ENCODE measurements at places on chromosomes 7 and 10. TPM values are rescaled to one million over a fixed set of nuclear protein-coding genes. Genes with fewer than 3 reads are reported as not detected.

Gene RASSF4
- total RNA-seq: 1.4 TPM

Gene NKX2-3
- not detected for total RNA-seq

Gene BMPER
- not detected for total RNA-seq

Gene SCRN1
- 2.4 TPM for total RNA-seq

Gene GNGT1
- not detected for total RNA-seq

Gene TRPV6
- not detected for total RNA-seq

Gene C10orf67
- total RNA-seq: not detected

- peaks cover 18% of the 10 kb centered on the region for H3K36me3 ChIP-seq
- H3K27ac ChIP-seq: no peak overlapping the region
- peaks cover 27% of the 10 kb centered on the region for H3K4me1 ChIP-seq
Observed at GRCh38 chr7:98877692-98878364, 504 bp upstream of the TRRAP start.

DNA sequence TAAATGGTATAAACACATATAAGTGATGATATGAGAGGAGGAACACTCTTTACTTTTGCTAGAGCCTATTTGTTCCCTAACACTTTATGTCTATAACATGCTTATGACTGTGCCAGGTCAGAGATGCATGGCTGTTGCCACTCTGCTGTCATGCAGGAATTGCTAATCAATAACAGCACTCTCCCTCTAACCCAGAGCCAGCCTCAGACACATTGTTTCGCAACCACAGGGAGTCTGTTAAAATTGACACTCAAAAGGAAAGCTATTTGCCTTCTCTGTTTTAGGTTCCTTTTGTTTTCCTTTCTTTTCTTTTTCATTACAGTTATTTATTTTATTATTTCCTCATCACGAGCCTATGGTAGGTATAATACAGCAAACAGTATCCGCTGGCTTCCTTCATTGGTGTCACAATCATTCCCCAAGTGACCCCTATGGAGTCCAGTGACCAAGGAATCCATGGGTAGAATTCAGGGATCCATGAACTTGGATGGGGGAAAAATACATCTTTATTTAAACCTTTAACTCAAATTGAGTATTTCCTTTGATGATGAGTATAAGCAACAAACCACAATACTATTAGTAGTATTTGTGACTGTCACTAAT is 6.8 kb downstream of the PON2 start:
- H3K27me3 ChIP-seq: no peaks in the 10 kb centered on the region
- no peak overlapping the region for H3K4me3 ChIP-seq
- H3K4me1 ChIP-seq: no peaks in the 10 kb centered on the region
- H3K36me3 ChIP-seq: no peaks in the 10 kb centered on the region

DNA sequence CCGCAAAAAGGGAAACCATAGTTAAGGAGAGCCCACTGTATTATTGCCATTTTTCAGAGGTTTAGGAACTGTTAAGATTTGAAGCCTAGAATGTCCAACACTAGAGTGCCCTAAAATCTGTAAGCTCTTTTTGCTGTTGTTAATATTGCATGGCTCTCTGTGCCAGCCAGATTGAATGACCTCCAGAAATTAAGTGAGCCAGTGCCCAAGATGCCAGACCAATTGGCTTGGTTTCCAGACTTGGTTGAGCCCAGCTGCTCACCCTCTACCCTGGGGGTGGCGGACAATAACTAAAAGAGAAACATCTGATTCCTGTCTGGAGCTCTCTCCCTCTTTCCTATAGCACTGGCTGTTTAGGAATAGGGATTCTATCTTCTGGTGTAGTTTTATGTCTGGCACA is 340.1 kb downstream of the PHF14 start:
- H3K4me3 ChIP-seq: no peak overlapping the region
- no peaks in the 10 kb centered on the region for H3K4me1 ChIP-seq
- no peaks in the 10 kb centered on the region for H3K36me3 ChIP-seq
- DNase-seq: no peak
- no peaks in the 10 kb centered on the region for H3K27me3 ChIP-seq

DNA sequence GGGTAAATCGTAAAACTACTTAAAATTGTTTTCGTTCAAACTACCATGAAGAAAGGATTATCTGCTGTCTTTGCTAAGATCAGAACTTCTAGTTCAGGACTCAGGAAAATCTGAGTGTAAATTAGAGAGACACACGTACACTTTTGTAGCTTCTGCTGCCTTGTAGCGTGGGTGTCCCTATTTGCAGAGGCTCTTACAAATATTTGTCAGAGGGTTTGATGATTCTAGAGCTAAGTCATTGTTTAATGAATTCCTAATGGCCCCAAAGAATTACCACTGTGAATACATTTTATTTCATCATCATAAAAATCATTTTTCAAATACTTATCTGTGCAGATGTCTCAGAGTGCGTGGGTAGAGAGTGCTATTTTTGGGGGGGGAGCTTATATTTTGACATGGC is 314.9 kb downstream of the LRMDA start:
- H3K27me3 ChIP-seq: no peaks in the 10 kb centered on the region
- H3K27ac ChIP-seq: no peak overlapping the region
- no peaks in the 10 kb centered on the region for H3K36me3 ChIP-seq
- DNase-seq: no peak
- H3K4me3 ChIP-seq: no peak overlapping the region

- no peak for DNase-seq
- H3K27ac ChIP-seq: peak overlapping the region; percentile 52
- H3K36me3 ChIP-seq: peaks cover 4% of the 10 kb centered on the region
- no peaks in the 10 kb centered on the region for H3K27me3 ChIP-seq
- H3K4me3 ChIP-seq: peak overlapping the region; percentile 93
- H3K4me1 ChIP-seq: peaks cover 17% of the 10 kb centered on the region
Observed at GRCh38 chr10:99430116-99430450, 341 bp downstream of the GOT1 start.

GRCh38 chr10:59741583-59741982 is 11.7 kb downstream of the MRLN start:
- H3K4me1 ChIP-seq: no peaks in the 10 kb centered on the region
- DNase-seq: no peak
- no peaks in the 10 kb centered on the region for H3K27me3 ChIP-seq
- H3K4me3 ChIP-seq: no peak overlapping the region
- no peak overlapping the region for H3K27ac ChIP-seq
- no peaks in the 10 kb centered on the region for H3K36me3 ChIP-seq

GRCh38 chr10:11913079-11913641 is 90.0 kb downstream of the PROSER2 start:
- H3K4me1 ChIP-seq: no peaks in the 10 kb centered on the region
- DNase-seq: no peak
- H3K36me3 ChIP-seq: no peaks in the 10 kb centered on the region
- H3K27me3 ChIP-seq: no peaks in the 10 kb centered on the region

DNA sequence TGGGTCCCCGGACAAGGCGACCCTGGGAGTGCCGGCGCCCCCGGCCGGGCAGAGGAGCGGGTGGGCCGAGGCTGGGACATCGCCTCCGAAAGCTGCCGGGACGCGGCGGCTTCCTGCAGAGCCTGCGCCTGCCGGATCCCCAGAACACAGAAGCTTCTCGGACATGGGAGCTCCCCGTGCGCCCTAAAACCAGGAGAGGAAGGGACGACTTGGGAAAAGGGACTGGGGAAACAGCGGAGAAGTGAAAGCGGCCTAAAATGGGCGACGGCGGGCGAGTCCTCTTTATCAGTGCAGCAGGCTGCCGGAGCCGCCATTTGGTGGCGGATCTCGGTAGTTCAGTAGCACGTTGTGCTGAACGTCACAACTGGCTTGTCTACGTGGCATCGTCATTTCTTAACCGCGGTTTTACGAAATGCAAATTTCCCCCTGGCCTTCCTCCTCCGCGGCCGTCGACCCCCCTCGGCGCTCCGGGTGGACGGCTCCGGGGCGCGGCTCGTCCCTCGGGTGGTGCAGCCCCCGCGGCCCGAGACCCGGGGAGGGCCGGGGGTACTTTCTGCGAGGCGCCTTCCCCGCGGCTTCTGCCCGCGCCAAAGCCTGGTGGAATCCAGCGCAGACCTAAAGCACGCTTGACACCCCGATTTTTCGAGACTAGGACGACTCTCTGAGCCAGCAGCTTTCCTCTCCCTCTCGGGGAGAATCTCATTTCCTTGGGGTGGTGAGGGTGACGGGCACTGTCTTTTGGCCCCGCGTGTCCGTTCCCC is 9.9 kb upstream of the SPAG6 start:
- peaks cover 64% of the 10 kb centered on the region for H3K27me3 ChIP-seq
- no peaks in the 10 kb centered on the region for H3K36me3 ChIP-seq
- peaks cover 45% of the 10 kb centered on the region for H3K4me1 ChIP-seq
- no peak overlapping the region for H3K27ac ChIP-seq

GRCh38 chr7:135095450-135095849 is 52.4 kb upstream of the TMEM140 start:
- DNase-seq: no peak
- peaks cover 2% of the 10 kb centered on the region for H3K36me3 ChIP-seq
- no peaks in the 10 kb centered on the region for H3K4me1 ChIP-seq
- no peak overlapping the region for H3K27ac ChIP-seq
- H3K27me3 ChIP-seq: no peaks in the 10 kb centered on the region
- H3K4me3 ChIP-seq: no peak overlapping the region

- no peak for DNase-seq
- H3K27me3 ChIP-seq: no peaks in the 10 kb centered on the region
- peaks cover 90% of the 10 kb centered on the region for H3K4me1 ChIP-seq
- no peak overlapping the region for H3K4me3 ChIP-seq
- peaks cover 9% of the 10 kb centered on the region for H3K36me3 ChIP-seq
Observed at GRCh38 chr7:55550010-55550663, 22.2 kb downstream of the VOPP1 start.

- H3K36me3 ChIP-seq: no peaks in the 10 kb centered on the region
- H3K27ac ChIP-seq: no peak within 1 kb of the TSS
- peaks cover 13% of the 10 kb centered on the region for H3K4me1 ChIP-seq
- peak; percentile 28 for DNase-seq
- H3K4me3 ChIP-seq: peak within 1 kb of the TSS; percentile 20
Observed at GRCh38 chr10:133159950-133160825, at the start of gene KNDC1. TSS of gene KNDC1 (plus strand) at chr10:133160219. CDS start at chr10:133160468, 249 bp downstream.

- H3K27me3 ChIP-seq: peaks cover 78% of the 10 kb centered on the region
- DNase-seq: no peak
- no peak overlapping the region for H3K4me3 ChIP-seq
- H3K36me3 ChIP-seq: no peaks in the 10 kb centered on the region
- peaks cover 28% of the 10 kb centered on the region for H3K4me1 ChIP-seq
- no peak overlapping the region for H3K27ac ChIP-seq
Observed at GRCh38 chr7:101179117-101179516, 976 bp downstream of the NAT16 start.

- peaks cover 15% of the 10 kb centered on the region for H3K4me1 ChIP-seq
- no peak for DNase-seq
- no peaks in the 10 kb centered on the region for H3K27me3 ChIP-seq
- no peak overlapping the region for H3K27ac ChIP-seq
- H3K36me3 ChIP-seq: no peaks in the 10 kb centered on the region
Observed at GRCh38 chr10:113047151-113047550, 97.1 kb downstream of the TCF7L2 start.

DNA sequence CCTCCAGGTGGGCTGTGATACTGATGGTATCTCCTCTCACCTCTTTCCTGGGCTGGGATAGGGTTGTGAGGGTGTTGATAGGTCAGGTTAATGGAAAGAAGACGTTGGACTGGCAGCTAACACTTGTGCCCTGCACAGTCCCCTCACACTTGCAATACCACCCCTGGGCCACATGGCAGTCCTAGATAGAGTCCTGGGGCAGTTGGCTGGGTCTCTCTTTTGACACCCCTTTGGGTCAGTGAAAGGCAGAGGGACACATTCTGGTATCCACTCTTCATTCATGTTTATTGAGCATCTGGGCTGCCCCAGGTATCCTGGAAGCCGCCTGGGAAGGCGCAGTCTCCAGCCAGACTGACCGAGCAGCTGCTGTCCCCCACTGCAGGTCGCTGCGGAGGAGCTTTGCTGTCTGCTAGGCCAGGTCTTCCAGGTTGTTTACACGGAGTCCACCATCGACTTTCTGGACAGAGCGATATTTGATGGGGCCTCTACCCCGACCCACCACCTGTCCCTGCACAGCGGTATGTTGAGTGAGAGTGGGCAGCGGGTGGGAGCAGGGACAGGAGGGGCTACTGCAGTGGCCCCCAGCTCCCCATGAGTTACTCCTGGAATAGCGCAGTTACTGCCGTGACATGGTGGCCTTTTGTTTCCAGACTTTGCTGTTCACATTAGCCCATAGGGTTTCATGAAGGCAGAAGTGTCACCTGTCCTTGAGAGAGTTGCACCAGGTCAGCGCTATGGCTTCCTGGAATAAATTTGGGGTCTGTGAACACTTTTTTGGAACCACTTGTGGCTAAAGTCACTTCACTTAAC is 19.1 kb downstream of the NACAD start:
- H3K4me1 ChIP-seq: peaks cover 36% of the 10 kb centered on the region
- no peak overlapping the region for H3K4me3 ChIP-seq
- H3K27me3 ChIP-seq: no peaks in the 10 kb centered on the region
- no peak for DNase-seq
- peaks cover 99% of the 10 kb centered on the region for H3K36me3 ChIP-seq

- H3K27me3 ChIP-seq: no peaks in the 10 kb centered on the region
- peaks cover 7% of the 10 kb centered on the region for H3K36me3 ChIP-seq
- H3K27ac ChIP-seq: no peak overlapping the region
- H3K4me1 ChIP-seq: peaks cover 13% of the 10 kb centered on the region
Observed at GRCh38 chr7:2566890-2567678, 8.3 kb downstream of the IQCE start.

- H3K4me1 ChIP-seq: no peaks in the 10 kb centered on the region
- DNase-seq: no peak
- H3K27ac ChIP-seq: no peak overlapping the region
- no peak overlapping the region for H3K4me3 ChIP-seq
- H3K27me3 ChIP-seq: no peaks in the 10 kb centered on the region
Observed at GRCh38 chr7:23968791-23969190, 258.8 kb downstream of the STK31 start.

GRCh38 chr7:114519240-114519639 is 104.6 kb downstream of the FOXP2 start:
- H3K4me3 ChIP-seq: no peak overlapping the region
- H3K4me1 ChIP-seq: no peaks in the 10 kb centered on the region
- H3K36me3 ChIP-seq: no peaks in the 10 kb centered on the region

GRCh38 chr7:115844857-115845256 is 185.7 kb downstream of the TFEC start:
- no peaks in the 10 kb centered on the region for H3K27me3 ChIP-seq
- H3K27ac ChIP-seq: no peak overlapping the region
- DNase-seq: no peak
- no peaks in the 10 kb centered on the region for H3K4me1 ChIP-seq
- no peaks in the 10 kb centered on the region for H3K36me3 ChIP-seq
- H3K4me3 ChIP-seq: no peak overlapping the region

Measured in CD4-positive, alpha-beta T cell (primary cell).